ENCODE measurements at places on chromosomes 1 and 21.
A peak's percentile ranks its signal among the peaks of the same experiment; 100 is the strongest.

- DNase-seq: no peak
Measured at GRCh38 chr1:192546596-192547190, 28.9 kb upstream of the RGS1 start.

GRCh38 chr1:21552715-21553114 lies 43.5 kb downstream of the ALPL start:
- DNase-seq: peak; percentile 90

DNA sequence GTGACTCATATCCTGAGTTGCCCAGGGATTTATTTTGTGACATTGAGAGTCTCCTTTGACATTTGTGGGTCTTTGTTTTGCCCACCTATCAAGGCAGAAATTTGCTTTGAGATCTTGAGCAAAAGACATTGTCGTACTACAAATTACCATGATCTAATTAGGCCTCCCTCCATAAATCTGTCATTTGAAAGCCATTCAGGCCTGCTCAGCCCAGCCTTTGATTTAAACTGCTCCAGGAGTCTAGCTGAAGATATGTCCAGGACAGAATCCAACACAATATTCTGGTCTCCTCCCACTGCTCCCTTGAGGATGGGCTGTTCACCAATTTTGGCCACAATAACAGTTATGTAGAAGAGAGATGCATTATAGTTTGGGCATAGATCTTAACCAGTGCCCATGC lies 86.7 kb downstream of the PROX1 start:
- DNase-seq: no peak

- no peak for DNase-seq
Measured at GRCh38 chr1:165054627-165055026, 301.9 kb downstream of the LMX1A start.

DNA sequence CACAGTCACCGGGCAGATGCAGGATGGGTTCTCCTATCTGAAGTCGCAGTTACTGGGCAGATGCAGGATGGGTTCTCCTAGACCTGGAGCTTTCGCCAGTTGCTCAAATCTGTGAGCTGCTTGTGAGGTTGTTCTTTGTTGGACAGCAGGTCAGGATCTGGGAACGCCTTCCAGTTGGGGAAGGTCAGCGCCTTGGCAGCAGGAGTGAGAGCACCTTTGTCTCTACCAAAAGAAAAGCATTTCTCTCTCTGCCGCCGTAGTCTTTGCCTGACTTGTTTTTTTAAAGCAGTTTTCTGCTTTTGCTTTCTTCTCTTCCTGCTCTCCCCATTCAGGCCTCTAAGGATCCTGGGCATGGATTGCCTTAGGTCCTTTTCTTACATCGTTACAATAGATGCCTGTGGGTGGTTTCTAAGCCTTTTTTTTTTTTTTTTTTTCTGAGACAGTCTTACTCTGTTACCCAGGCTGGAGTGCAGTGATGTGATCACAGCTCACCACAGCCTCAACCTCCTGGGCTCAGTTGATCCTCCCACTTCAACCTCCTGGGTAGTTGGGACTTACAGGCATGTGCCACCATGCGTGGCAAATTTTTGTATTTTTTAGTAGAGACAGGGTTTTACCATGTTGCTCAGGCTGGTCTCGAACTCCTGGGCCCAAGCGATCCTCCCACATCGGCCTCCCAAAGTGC lies 15.7 kb downstream of the PEX14 start:
- no peak for DNase-seq

DNA sequence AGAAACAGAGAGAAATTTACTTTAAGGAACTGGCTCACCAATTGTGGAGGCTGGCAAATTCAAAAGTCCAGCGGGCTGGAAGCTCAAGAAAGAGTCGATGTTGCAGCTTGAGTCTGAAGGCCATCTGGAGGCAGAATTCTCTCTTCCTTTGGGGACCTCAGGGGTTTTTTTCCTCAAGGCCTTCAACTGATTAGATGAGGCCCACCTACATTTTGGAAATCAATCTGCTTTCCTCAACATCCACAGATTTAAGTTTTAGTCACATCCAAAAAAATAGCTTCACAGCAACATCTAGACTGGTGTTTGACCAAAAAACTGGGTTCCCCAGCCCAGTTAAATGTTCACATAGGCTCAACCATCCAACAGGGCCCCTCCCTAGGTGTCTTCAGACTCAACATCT lies 114.9 kb downstream of the SLC35F3 start:
- no peak for DNase-seq

DNA sequence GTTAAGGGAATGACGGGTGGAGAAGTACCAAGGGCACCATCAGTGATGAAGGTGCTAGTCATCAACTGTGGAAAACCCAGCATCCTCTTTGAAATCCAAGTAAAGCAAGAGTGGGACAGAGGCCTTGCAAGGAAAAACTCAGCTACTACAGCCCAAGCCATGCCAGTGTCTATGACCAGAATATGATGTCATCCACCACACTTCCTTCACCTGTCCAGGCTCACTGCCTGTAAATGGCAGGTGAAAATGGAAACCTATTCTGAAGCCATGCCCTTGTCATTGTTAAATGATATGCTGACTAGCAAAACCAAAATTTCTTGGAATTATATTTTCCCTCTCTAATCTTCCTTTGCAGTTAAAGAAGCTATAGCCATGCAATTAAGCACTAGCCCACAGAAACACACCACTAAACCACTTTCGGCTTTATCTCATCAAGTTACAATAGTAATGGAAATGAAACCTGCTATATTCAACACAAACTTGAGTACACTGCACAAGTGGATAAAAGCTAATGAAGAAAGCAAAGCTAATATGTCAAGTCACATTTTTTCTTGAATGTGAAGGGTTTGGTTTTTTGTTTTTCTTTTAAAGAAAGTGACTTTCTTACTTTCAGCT lies 96.3 kb upstream of the RALGPS2 start:
- DNase-seq: no peak

DNA sequence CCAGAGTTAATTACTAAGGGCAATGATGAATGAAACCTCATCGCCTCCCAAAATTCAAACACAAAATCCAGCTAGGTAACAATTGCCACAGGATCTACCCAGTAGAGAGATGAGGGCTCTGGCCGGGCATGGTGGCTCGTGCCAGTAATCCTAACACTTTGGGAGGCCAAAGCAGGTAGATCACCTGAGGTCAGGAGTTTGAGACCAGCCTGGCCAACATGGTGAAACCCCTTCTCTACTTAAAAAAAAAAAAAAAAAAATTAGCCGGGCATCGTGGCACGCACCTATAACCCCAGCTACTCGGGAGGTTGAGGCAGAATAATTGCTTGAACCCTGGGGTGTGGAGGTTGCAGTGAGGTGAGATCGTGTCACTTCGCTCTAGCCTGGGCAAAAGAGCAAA lies 15.8 kb downstream of the CD2 start:
- no peak for DNase-seq

- DNase-seq: no peak
Measured at GRCh38 chr1:247431643-247432042, 15.7 kb downstream of the NLRP3 start.

GRCh38 chr1:158333405-158334155 lies 2.2 kb upstream of the CD1B start:
- DNase-seq: no peak

All from AG04449 (cell line).